ENCODE measurements at places on chromosomes 16 and 17.

GRCh38 chr17:8922451-8922850 lies 43.1 kb downstream of the PIK3R5 start:
- DNase-seq, result no peak

DNA sequence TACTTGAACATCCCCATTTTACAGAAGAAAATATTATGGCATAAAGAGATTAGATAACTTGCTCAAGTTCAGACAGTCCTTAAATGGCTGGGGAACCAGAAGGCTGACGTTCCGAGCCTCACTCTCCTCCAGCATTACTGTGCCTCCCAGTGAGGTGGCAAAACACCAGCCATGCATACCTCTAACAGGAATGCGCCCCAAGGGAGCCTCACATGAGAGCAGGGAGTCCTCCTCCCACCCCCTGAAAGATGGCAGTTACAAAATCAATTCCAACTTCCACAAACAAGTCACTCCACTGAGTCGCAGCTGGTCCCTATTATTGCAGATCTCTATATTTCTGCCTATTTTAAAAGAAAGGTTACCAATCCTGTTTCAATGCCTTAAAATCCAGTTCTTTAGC lies 55.5 kb downstream of the ANKFY1 start:
- no peak for DNase-seq

- DNase-seq, result no peak
These were observed 150.1 kb downstream of the CYB561 start for GRCh38 chr17:63295839-63296590.

DNA sequence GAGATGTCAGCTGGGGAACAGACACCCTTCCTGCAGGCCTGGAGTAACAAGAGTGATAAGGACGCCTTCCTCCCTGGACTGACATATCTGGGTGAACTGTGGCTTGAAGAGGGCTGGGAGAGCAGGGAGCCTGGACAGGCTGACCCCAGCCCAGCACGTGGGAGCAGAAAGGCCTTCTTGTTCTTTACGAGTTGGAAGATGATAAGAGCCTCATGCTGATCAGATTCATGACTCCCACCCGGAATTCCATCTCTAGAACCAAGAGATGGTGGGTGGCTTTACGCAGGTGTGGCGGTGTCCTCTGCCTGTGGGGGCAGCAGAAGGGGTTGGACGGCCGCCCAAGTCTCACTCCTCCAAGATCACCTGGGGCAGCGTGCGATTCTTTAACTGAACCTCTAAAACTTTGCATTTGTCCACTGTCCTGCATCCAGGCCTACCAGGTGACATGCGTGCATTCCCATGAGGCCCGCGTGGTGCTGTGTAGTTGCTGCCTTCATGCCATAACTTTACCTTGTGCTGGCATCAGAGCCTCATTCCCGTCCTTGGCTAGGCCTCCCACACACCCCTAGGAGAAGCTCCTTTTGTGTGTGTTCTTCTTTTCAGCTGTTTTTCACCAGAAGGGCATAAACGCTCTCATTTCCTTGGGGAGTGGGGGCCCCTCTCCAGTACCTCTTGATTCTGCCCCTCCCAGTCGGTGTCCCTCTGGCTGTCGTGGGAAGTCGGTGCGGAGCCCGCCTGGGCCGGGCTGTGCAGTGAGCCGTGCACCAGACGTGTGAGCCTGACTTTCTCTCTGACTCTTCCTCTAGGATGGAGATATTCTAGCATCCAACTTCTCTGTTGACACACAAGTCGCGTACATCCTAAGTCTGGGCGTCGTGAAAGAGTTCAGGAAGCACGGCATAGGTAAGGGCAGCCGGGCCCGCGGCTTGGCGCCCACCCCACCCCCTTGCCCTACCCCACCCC lies 13.3 kb downstream of the C16orf90 start:
- DNase-seq, result no peak

GRCh38 chr17:7437950-7438614 lies 1.2 kb upstream of the FGF11 start:
- peak; percentile 61 for DNase-seq

DNA sequence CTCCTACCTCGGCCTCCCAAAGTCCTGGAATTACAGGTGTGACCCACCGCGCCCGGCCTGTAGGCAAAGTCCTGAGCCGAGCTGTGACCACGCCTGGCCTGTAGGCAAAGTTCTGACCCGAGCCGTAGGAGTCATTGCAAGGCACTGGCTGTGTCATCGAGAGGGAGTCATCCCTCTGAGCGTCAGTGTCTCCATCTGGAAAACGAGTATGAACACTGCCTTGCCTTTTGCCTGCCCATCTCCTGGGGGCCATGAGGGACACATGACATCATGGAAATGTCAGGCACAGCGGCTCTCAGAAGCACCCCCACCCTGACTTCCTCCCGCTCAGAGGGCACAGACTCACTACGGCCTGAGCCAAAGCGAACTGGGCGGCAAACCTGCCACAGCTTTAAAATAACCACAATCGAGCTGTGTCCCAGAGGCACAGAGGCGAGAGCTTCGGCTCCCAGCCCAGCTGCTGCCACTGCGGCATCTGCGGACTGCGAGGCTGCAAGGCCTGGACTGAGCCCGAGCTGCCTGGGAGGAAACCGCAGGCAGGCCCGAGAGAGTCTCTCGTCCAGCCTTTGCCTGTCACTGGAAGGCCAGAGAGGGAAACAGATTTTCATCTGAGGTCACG lies 50.8 kb downstream of the RPH3AL start:
- DNase-seq, result no peak

GRCh38 chr16:56109205-56109604 lies 82.1 kb upstream of the GNAO1 start:
- no peak for DNase-seq

DNA sequence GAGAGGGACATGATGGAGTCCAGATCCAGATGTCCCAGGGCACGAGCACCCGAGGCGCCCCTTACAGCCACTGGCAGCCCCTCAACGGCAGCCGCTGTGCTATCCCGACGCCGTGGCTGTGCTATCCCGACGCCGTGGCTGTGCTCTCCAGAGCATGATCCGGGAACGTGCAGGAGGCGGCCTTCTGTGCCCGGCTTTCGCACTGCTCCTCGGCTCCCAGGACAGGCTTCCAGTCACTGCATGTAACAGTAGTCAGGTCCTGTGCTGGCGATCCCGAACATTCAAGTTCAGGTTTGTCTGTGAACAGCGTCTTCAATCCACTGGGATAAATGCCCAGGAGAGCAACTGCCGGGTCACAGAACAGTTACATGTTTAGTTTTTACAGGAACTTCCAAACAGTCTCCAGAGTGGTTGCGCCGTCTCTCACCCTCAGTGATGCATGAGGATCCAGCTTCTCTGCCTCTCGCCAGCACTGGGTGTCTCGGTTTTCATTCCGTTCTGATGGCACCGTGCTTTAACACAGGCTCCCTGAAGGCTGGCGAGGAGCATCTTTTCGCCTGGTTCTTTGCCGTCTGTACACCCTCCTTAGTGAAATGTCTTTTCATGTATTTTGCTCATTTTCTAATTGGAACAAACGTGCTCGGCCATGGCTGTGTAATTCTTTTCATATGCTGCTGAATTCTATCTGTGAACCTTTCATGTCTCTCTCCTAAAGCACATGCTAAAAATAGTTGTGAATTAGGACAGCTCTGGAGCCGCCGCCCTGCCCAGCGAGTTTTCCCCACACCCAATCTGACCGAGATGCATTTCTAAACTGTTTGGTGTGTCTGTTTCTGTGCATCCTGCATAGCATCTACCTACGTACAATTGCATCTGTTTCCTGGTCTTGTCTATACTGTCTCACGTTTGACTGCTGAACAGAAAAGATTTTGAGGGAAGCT lies 72.6 kb upstream of the METRNL start:
- DNase-seq, result no peak

DNA sequence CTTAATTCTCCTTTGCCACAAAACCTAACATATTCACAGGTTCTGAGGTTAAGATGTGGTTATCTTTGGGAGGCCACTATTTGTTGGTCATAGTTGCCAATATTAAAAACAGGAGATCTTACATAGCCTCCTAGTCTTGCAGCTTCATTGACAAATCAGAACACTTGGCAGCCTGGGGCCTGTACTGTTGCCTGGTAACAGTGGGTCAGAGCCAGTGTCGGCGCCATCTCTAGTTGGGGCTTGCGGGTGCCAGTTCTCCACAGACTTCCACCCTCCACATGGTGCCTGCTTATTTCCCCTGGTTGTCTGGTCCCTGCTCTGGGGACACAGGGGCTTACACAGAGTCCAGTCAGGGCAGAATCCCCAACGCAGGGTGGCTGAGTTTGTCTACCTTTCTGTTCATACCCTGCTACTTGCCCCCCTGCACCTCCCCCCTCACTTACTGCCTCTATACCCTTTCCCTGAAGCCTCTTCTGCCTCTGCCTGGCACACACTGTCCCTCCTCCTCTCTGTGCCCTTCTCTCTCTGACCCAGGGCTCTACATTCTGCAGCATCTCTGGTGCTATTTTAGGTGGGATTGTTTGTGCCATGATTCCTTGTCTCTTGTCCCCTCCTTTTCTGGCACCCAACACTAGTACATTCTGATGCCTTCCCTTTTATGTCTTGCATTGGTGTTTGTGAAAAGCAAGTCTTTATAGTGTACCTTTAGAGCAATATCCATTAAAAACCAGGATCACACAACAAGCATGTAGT lies 13.4 kb downstream of the EPN2 start:
- DNase-seq, result no peak

- no peak for DNase-seq
These were observed 25.4 kb downstream of the RTN4RL1 start for GRCh38 chr17:1999557-2000251.

GRCh38 chr16:78483124-78483992 lies 383.9 kb downstream of the WWOX start:
- DNase-seq, result no peak

DNA sequence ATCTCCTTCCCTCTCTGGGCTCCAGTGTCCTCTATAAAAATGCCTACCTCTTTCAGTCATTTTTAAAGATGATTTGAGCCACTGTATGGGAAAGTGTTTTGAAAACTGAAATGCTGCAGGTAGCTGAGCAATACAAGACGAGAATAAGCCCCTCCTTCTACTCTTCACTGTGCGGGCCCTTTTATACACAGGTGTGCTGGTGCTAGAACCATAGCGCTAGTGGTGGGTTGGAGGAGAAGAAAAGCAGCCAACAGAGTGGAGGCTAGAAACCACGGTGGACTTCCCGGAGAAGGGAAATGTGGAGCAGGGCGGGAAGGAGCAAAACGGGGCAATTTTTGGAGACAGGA lies 58.2 kb upstream of the DLX4 start:
- DNase-seq, result no peak

DNA sequence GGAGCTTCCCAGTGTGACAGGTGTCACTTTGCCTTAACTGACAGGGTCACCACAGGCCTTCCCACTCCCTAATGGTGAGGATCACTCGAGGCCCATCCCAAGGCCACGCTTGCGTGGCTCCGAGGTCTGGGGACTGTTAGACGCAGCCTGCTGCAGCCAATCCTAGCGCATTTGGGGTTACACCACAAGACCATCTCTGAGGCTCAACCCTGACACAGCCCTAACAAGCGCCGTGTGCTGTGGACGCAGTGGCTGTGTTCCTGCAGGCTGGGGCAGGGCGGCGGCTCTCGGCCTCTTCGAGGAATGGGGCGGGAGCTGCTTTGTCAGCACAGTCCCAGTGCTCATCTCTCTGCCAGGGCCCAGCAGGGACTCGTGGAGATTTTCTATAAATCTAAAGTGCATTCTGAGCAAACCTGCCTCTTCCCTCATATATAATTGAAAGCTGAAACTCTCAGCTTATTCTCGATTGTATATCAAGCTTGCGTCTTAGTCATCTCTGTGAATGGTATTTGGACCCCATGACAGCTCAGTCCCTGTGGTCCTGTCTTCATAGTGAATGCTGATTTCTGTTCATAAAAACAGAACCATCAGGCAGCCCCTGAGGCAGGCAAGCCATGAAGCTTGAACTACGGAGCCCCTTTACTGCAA lies 65.8 kb upstream of the CHMP6 start:
- DNase-seq, result no peak

- DNase-seq, result no peak
These were observed 130.8 kb downstream of the CA10 start for GRCh38 chr17:52027620-52028295.

- DNase-seq, result no peak
These were observed 14.2 kb upstream of the ST6GALNAC2 start for GRCh38 chr17:76599694-76600460.

GRCh38 chr16:81879625-81880024 lies 100.5 kb downstream of the PLCG2 start:
- no peak for DNase-seq

DNA sequence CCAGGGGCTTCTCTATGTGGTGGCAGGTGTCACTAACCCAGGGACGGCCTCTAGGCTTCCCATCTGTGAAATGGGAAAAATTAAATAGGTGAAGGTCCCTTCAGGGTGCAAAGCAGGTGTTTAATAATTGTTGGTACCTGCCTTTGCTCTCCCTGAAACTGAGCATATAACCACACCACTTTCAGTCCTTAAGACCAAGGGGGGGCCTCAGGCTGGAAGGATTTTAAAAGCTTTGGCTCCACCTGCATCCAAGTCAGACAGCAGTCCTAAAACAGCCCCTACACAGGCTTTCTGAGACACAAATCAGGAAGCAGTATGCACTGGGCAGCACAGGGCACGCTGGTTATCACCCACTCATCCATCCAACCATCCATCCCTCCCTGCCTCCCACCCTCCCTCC lies 55.0 kb downstream of the TK2 start:
- no peak for DNase-seq

- no peak for DNase-seq
These were observed 114.2 kb downstream of the SOX9 start for GRCh38 chr17:72234985-72235384.

DNA sequence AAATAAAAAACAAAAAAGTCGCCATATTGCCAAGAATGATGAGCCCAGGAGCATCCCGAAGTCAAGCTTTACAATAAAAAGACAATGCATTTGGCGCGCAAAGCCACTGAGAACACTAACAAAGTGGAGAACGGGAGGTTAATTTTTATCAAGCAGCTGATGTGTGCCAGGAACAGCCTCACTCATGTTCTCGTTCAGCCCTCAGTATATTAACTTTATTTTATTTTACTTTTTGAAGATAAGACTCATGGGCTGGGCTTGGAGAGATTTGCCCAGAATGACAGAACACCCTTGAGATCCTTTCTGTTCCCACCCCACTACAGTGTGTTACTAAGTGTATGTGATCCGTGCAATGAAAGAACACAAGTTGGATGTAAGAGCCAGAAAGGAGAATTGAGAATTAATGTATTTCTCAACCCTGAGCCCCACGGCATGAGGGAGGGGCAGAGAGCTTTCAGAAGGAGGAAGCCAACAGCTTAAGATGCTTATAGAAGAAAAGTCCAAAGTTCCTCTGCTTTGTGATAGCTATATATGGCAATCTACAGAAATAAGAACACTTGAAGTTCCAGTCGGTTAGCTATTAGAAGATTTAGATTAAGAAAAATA lies 48.4 kb downstream of the COTL1 start:
- DNase-seq, result no peak

- DNase-seq, result peak; percentile 41
These were observed 786 bp upstream of the CACNA1G start for GRCh38 chr17:50559674-50560184.

DNA sequence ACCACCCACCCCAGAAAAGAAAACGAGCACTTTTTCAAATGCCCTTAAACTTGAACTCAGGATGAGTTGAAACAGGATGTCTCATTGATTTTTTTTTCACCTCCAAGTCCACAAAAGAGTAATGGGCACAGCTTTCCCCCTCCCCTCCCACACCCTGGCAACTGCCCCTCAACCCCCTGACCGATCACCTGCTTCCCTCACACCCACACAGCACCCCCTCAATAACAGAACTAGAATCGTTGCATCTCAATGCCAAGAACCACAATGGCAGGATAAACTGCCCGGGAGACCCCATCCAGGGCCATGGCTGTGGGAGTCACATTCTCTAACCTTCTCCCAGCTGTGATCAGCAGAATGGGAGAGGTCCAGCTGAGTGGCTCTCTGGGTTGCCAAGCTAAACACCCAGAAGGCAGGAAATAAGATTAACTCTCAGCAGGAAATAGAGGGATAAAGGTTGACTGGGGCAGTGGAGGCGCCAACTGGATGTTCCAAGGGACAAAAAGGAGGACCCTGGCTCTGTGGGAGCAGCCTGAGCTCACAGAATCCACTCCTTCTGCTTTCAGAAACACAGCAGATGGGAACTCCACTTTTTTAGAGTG lies 128.0 kb upstream of the SDK2 start:
- no peak for DNase-seq

Measured in stimulated activated CD4-positive, alpha-beta T cell treated with anti-CD3 and anti-CD28 coated beads, Interleukin-1b, Interleukin-23, amount 100 ng/mL, for 48 hours (primary cell).